ENCODE measurements at places on chromosomes 4 and X.
A peak's percentile ranks its signal among the peaks of the same experiment; 100 is the strongest.

- no peak for DNase-seq
These were observed 83.8 kb upstream of the BMPR1B start for GRCh38 chr4:94673961-94674360.

DNA sequence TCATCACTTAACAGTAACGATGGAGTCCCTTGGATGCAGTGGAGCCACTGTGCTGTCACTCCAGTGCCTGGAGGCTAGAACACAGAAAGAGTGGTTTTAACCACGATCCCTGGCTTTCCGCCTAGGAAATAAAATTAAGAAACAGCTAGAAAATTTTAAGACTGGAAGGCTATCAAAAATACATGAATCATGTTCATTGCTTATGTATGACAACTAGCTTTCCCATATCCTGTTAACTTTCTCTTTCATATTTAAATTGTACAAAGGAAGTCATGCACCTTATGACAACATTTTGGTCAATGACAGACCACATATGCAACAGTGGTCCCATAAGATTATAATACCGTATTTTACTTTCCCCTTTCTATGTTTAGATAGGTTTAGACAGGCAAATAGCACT lies 115.1 kb downstream of the GALNTL6 start:
- DNase-seq: no peak

DNA sequence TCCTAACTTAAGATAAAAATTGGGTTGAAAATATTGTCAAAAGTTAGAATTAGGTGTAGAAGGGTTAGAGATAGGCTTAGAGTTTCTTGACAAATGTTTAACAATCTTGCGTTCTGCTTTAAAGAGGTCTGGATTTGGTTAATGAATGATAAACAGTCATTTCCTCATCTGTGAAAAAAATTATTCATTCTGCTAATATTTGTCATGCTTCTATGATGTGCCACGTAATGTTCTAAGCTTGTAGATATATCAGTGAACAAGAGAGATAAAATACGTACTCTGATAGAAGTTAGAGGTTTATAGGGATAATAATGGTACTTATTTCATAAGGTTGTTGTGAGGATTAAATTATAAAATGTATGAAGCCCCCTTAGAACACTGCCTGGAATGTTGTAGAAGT lies 443.0 kb upstream of the GALNT7 start:
- DNase-seq: no peak

GRCh38 chr4:169945636-169946035 lies 80.6 kb downstream of the MFAP3L start:
- no peak for DNase-seq

GRCh38 chr4:39682138-39682537 lies 15.8 kb upstream of the UBE2K start:
- DNase-seq: no peak

DNA sequence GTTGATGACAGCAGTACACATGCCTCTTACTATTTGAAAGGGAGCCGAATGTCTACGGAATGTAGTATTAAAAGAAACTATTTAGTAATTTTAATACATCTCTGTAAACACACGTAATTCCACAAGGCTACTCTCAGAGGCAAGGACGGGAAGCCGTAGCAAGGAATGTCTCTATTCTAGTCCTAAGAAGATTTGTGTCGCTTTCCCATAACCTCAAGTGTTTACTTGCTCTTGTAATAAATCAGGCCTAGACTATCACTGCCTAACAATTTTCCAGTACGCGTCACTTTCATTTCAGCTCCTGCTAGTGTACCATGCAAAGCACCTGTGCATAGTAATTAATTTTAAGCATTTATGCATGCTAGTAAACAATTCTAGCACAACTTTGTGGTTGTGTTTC lies 86.7 kb downstream of the OR13H1 start:
- no peak for DNase-seq

DNA sequence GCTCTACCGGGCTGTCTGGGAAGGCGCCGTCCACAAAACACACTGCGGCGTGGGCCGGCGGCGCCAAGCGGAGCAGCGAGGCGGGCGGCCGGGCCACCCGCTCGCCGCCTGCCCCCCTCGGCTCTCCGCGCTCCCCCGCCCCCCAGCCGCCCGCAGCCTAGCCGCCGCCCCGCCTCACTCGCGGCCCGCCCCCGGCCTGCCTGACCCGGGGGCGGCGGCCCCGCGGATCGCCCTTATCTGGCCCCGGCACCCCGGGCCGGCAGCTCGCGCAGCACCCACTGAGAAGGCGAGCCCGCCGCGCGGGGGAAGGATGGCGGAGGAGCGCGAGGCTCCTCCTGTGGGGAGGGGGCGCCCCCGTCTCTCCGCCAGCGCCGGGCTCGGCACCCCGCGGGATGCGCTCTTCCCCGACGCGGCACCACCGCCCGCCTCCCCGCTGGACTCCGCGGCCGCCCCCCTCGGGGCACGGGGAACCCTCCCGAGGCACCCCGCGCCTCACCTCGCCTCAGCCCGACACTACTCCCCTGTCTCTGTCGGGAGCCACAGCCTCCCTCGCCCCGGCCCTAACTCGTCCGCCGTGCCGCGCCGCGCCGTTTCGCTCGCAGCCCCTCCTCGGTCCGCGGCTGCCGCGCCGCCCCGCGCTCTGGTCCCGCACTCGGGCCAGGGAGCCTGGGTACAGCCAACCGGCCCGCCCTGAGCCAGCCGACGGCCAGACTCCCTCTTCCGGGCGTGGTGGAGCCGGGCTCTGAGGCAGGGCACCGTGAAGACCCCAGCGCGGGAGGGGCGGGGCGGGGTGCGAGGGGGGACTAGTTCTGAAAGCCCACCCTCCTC lies 566 bp downstream of the ATP11C start:
- peak; percentile 40 for DNase-seq

DNA sequence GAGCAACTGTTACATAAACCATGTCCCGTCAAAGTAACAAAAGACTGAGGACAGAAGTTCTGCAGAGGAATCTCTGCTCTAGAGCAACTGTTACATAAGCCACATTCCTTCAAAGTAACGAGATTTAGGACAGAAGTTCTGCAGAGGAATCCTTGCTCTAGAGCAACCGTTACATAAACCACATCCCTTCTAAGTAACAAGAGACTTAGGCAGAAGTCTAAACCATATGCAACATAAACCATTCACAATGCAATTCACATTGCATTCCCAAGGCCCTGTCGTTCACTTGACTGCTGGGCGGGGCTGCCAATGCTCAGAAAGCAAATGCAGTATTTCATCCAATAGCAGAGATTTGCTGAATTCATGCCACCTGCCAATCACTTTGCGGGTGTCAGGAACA lies 124.4 kb upstream of the PUDP start:
- no peak for DNase-seq

DNA sequence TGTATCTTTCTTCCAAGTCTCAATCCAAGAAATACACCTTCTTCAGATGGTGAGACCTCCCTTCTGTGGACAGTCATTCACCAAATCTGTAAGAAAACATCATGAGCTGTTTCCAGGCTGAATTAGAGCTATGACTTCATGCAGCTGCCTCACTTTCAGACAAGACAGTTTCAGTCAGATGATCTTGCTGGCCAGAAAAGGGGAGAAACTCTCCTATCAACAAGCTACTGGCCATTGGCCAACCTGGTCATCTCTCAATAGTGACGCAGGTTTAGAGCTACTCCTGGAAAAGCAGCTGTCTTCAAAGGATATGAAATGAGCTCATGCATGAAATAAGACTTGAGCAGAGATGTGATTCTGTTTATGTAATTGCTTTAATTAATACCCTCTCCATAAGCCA lies 69.6 kb upstream of the NDP start:
- no peak for DNase-seq

DNA sequence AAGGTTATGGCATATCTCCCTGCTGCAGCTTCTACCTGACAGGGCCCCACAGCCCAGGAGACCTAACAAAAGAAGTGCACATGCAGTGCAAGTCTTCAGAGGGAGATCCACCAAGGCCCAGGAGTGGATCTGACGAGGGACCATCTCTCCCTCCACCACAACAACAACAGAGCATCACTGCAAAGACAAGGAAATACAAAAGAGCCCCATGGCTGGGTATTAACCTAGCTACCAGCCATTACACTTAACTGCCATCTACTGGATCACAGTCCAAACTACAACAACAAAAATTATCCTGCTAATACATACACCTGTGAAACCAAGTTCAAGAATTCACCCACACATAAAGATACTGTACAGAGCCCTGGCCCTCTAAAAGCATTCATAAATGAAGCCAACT lies 280.2 kb upstream of the SLC7A11 start:
- no peak for DNase-seq
